ENCODE measurements at places on chromosomes 2 and 18.

- no peak for DNase-seq
Observed at GRCh38 chr2:241877989-241878970, 8.8 kb downstream of the RTP5 start.

DNA sequence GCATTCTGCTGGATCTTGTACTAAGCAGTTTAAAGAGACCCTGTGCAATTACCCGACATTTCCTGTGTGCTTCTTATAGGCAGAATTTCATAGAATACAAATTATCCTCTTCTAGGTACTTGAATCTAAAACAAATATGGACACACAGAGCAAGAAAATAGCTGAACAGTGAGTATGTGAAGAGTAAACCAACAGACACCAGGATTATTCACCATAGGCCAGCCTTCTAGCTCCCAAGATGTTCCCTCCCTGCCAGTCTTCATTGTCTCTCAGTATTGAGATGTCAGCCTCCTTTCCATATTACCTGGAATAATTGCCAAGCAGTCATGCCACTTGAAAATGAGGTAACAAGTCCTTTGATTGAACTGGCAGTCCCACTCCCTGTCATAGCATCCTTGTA, 187.1 kb downstream of the PTPRM start:
- no peak for DNase-seq

DNA sequence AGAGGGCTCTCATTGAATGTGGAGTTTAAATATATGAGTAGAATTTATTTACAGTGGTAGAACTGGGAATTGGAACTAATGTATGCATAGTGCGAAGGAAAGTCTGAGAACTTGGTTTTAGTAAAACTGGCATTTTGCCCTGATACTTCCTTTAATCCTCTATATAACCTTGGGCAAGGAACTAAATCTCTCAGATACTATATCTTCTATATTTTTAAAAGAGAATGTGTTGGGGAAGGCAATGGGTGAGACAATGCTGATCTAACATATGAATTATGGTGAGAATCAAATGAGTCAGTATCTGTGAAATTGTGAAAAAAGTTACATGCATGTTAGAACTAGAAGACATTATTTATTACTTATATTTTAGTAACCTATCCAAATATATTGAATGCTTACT, 2109.4 kb upstream of the PIK3C3 start:
- DNase-seq, result no peak

GRCh38 chr2:151264157-151264825, 2.6 kb upstream of the RBM43 start:
- DNase-seq, result no peak

- no peak for DNase-seq
Observed at GRCh38 chr2:183019718-183020442, 18.4 kb downstream of the NCKAP1 start.
